ENCODE measurements at places on chromosomes 11 and 22.

- DNase-seq = no peak
These were observed 5.0 kb upstream of the PLEKHA7 start for GRCh38 chr11:17019232-17019631.

DNA sequence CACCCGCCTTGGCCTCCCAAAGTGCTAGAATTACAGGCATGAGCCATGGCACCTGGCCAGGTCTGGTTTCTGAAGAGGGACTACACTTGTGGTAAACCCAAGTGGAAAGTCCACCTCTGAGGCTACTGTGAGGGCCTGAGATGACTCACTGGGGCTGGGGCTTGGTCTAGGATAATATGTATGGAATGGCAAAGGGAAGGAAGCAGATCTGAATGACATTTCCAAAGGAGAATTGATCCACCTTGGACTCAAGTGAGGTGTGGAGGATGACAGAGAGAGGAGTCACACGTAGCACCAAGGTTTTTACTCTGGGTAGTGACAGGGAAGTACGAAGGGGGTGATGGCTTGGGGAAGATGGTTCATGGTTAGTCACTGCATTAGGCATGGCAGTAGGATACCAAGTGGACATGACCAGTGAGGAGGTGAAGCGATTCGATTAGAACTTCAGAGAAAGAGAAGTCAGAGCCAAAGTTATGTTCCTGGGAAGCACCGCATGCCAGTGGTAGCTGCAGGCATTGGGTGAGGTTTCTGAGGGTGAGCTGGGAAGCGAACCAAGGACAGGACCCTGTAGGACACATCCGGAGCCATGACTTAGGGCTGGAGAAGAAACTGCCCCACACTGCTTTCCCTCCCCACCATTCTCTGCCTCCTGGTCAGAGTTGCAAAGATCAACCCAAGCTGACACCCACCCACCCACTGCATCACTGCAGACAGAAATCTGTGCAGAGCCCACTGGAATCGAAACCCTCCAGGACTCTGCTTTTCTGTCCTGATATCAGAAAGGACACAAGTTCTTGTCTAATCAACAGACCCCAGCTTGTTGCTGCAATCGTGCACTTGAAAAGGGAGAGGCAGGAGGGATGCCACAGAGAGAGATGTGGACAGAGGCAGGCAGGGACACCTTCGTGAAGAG lies 13.0 kb upstream of the BCL9L start:
- DNase-seq = no peak

DNA sequence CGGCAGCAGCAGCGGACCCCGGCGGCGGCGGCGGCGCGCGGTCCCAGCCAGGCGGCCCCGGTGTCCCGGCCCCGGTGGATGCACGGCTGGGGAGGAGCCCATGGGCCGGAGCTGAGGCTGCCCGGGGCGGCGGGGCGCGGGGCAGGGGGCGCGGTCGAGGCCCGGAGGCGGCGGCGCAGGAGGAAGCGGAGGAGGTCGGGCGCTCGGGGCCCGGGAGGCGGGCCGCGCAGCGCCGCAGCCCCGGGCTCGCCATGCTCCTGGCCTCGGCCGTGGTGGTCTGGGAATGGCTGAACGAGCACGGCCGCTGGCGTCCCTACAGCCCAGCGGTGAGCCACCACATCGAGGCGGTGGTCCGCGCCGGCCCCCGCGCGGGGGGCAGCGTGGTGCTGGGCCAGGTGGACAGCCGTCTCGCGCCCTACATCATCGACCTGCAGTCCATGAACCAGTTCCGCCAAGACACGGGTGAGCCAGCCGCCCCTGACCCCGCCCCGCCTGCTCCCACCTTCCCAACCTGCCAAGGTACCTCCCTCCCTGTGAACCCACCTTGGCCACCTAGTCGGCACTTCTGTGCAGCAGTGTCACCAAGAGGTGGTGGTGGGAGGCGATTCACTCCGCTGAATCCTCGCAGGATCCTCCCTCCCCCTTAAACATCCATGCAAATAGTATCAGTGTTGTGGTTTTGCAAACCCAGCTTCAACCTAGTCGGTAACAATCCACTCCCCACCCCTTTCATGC lies 580 bp downstream of the DTX4 start:
- DNase-seq = peak; percentile 24

DNA sequence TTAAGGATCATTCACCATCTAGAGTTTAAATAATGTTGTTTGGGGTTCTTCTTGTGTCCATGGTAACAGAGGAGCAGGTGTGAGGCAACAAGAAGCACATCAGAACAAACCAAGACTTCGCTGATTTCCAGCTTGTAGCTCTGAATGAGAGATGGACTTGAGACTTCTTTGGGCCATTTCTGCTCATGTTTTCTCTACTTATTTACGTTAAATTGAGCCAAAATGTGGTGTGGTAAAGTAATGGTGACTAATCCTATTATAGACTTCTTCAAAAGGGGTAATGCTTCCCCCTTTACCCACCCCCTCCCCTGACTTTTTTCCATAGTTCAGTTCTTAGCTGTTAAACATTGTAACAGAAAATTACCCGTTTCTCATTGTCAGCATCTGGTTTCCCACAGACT lies 65.2 kb downstream of the CSTPP1 start:
- no peak for DNase-seq

DNA sequence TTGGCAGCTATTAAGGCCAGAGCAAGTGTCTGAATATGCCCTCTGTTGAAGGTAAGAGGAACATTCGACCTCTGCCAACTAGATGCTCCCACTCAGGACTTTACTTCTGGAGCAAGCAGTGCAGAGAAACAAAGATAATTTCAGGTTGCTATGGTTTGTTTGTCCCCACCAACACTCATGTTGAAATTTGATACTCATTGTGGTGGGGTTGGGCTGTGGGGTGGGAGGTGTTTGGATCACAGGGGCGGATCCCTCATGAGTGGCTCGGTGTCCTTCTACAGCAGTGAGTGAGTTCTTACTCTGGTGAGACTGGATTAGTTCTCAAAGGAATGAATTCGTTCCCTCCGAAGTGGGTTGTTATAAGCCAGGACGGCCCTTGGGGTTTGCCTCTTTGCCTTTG lies 12.0 kb downstream of the OR8A1 start:
- DNase-seq = no peak

GRCh38 chr11:15735706-15736105 lies 620.6 kb downstream of the SOX6 start:
- no peak for DNase-seq

- DNase-seq = no peak
These were observed 90.4 kb downstream of the KCNQ1OT1 start for GRCh38 chr11:2609345-2609744.

All from activated naive CD4-positive, alpha-beta T cell treated with Interleukin-2 at 50 U/mL for 16 hours (primary cell).